ENCODE measurements at places on chromosomes 2 and 18.

- peak overlapping the region; percentile 93 for H3K27ac ChIP-seq
- H3K27me3 ChIP-seq = peaks cover 14% of the 10 kb centered on the region
- peaks cover 51% of the 10 kb centered on the region for H3K36me3 ChIP-seq
- H3K4me3 ChIP-seq = peak overlapping the region; percentile 81
- H3K4me1 ChIP-seq = peaks cover 65% of the 10 kb centered on the region
- DNase-seq = no peak
Measured at GRCh38 chr2:130371723-130372054, 15.8 kb downstream of the PTPN18 start.

- H3K36me3 ChIP-seq = no peaks in the 10 kb centered on the region
- no peak overlapping the region for H3K27ac ChIP-seq
- no peak overlapping the region for H3K4me3 ChIP-seq
- peaks cover 3% of the 10 kb centered on the region for H3K4me1 ChIP-seq
- H3K27me3 ChIP-seq = peaks cover 3% of the 10 kb centered on the region
Measured at GRCh38 chr2:144596073-144596871, 76.4 kb upstream of the ZEB2 start.

GRCh38 chr2:19320813-19321212 is 37.6 kb downstream of the OSR1 start:
- H3K4me1 ChIP-seq = no peaks in the 10 kb centered on the region
- no peak overlapping the region for H3K4me3 ChIP-seq
- H3K36me3 ChIP-seq = no peaks in the 10 kb centered on the region
- no peak overlapping the region for H3K27ac ChIP-seq
- no peaks in the 10 kb centered on the region for H3K27me3 ChIP-seq
- DNase-seq = no peak

DNA sequence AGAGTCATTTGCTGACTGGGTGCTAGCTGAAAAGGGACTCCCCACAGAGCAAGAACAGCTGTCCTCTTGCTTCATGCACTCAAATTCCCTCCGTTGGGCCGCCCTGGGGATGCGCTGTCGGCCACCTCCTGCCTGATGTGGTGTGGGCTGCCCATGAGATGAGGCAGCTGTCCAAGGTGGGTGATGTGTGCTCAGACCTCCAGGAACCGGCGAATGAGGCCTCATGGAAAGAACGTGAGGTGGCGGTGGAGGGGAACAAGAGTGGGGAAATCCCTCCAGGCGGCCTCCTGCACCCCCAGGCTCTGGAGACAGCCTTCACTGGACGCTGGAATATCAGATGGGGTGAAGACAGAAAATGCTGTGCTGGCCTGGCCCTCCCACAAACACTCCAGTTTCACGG is 79.8 kb downstream of the LONRF2 start:
- no peak overlapping the region for H3K4me3 ChIP-seq
- no peaks in the 10 kb centered on the region for H3K36me3 ChIP-seq
- H3K27ac ChIP-seq = no peak overlapping the region
- peaks cover 7% of the 10 kb centered on the region for H3K27me3 ChIP-seq
- no peak for DNase-seq
- H3K4me1 ChIP-seq = no peaks in the 10 kb centered on the region

DNA sequence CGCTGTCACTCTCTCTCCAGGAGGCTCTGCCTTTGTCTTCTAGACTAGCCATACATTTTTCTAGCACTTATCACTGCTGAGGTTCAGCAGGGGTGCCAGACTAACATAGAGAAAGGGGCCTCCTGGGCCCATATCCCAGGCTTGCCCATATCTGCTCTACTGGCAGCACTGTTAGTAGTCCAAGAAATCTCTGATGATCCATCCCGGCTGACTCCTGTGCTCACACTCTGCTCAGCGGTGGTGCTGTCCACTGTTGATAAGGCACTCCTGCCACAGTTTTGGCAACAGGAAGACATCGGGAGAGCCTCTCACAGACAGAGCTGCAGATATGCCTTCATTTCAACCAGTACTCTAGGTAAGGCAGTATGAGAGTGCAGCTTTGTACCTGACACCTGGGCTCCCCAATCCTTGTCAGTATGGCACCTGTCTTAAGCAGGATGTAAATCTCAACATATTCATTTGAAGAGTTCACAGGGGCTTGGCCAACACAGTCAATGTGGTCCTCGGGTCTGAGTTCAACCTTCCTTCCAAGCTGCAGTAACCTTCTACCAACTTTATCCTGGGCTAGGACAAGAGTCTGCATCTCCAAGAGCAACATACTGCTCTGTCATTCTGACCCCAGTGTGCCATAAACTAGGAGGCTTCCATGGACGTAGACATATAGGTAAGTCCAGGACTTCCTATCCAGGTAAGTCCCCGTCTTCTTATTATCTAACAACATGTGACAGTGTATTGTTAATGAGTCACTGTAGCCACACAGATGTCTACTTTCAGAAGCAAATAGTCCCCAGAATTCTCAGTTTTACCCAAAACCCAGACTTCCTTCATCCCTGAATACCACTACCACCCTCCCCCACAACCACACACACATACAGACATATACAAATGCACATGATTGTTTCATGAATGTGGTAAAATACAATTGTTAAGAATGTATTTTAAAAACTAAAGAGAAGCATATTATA is 16.2 kb downstream of the KLF7 start:
- H3K27ac ChIP-seq = no peak overlapping the region
- H3K27me3 ChIP-seq = peaks cover 2% of the 10 kb centered on the region
- no peak overlapping the region for H3K4me3 ChIP-seq
- no peak for DNase-seq
- H3K36me3 ChIP-seq = peaks cover 65% of the 10 kb centered on the region
- H3K4me1 ChIP-seq = peaks cover 62% of the 10 kb centered on the region

DNA sequence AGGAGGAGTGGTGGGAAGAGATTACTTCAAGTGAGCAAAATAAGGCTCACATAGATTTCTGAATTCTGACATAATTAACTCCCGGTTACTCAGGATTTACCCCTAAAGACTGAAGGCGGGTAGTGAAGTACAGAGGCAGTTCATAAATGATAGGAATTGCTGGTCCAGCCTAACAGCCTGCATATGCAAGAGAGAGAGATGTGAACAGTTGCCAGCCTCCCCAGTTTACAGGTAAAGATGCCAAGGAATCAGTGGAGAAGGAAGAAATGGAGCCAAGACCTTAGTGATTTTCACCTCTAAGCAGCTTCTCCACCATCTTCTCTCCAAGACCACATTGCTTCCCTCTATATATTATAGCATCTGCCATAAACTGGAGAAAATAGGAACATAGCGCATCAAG is 91.8 kb upstream of the THUMPD2 start:
- DNase-seq = no peak
- H3K4me1 ChIP-seq = no peaks in the 10 kb centered on the region
- H3K36me3 ChIP-seq = no peaks in the 10 kb centered on the region
- no peak overlapping the region for H3K4me3 ChIP-seq

- peaks cover 14% of the 10 kb centered on the region for H3K27me3 ChIP-seq
- no peaks in the 10 kb centered on the region for H3K36me3 ChIP-seq
- H3K27ac ChIP-seq = no peak overlapping the region
- H3K4me1 ChIP-seq = no peaks in the 10 kb centered on the region
Measured at GRCh38 chr2:208370881-208371633, 35.5 kb upstream of the PTH2R start.

- no peaks in the 10 kb centered on the region for H3K4me1 ChIP-seq
- no peak overlapping the region for H3K27ac ChIP-seq
- H3K27me3 ChIP-seq = no peaks in the 10 kb centered on the region
- H3K36me3 ChIP-seq = no peaks in the 10 kb centered on the region
- DNase-seq = no peak
- H3K4me3 ChIP-seq = no peak overlapping the region
Measured at GRCh38 chr18:45734944-45735343, 11.0 kb downstream of the SLC14A1 start.

GRCh38 chr2:195995499-195995898 is 73.1 kb downstream of the DNAH7 start:
- H3K4me3 ChIP-seq = no peak overlapping the region
- peaks cover 2% of the 10 kb centered on the region for H3K27me3 ChIP-seq
- DNase-seq = no peak

GRCh38 chr2:134911400-134911785 is 7.2 kb upstream of the CCNT2 start:
- no peaks in the 10 kb centered on the region for H3K4me1 ChIP-seq
- no peaks in the 10 kb centered on the region for H3K36me3 ChIP-seq
- H3K27ac ChIP-seq = no peak overlapping the region
- no peak for DNase-seq

DNA sequence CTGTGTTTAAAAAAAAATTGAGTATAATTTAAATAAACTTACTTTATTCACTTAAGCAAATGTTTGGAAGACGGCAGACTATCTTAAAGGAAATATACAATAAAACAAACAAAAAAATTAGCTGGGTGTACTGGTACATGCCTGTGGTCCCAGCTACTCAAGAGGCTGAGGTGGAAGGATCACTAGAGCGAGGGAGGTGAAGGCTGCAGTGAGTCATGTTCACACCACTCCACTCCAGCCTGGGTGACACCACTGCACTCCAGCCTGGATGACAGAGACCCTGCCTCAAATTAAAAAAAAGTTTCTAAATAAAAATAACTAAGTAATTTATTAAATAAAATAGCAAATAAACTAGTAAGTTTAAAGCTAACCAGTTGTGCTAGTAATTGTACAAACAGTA is 7.5 kb downstream of the PUM2 start:
- no peak overlapping the region for H3K4me3 ChIP-seq
- peaks cover 65% of the 10 kb centered on the region for H3K4me1 ChIP-seq
- DNase-seq = no peak
- H3K36me3 ChIP-seq = peaks cover 29% of the 10 kb centered on the region

DNA sequence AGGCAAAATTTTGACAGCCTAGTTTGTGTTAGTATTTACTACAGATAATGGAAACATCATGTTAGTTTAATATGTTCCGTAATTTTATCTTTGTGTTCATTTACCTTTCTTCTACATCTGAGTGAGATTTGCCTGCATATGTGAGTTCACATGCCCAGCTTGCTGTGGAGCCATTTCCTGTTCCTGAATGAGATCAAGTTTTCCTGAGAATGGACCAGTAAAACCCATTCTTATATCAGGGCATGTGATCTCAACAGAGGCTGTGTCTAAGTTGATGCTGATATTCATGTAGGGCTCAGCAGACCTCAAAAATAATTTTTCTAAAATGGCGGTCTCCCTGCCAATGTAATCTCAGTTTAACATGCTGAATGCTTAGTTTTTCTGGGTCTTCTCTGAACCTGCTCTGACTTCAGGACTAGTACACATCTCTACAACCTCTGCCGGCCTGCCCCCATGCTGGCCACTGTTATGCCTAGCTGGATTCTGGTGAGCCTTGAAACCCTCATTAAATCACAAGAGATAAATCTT is 1.0 kb downstream of the IL1A start:
- no peak overlapping the region for H3K27ac ChIP-seq
- DNase-seq = no peak
- peaks cover 7% of the 10 kb centered on the region for H3K4me1 ChIP-seq
- no peak overlapping the region for H3K4me3 ChIP-seq
- peaks cover 32% of the 10 kb centered on the region for H3K27me3 ChIP-seq
- no peaks in the 10 kb centered on the region for H3K36me3 ChIP-seq

DNA sequence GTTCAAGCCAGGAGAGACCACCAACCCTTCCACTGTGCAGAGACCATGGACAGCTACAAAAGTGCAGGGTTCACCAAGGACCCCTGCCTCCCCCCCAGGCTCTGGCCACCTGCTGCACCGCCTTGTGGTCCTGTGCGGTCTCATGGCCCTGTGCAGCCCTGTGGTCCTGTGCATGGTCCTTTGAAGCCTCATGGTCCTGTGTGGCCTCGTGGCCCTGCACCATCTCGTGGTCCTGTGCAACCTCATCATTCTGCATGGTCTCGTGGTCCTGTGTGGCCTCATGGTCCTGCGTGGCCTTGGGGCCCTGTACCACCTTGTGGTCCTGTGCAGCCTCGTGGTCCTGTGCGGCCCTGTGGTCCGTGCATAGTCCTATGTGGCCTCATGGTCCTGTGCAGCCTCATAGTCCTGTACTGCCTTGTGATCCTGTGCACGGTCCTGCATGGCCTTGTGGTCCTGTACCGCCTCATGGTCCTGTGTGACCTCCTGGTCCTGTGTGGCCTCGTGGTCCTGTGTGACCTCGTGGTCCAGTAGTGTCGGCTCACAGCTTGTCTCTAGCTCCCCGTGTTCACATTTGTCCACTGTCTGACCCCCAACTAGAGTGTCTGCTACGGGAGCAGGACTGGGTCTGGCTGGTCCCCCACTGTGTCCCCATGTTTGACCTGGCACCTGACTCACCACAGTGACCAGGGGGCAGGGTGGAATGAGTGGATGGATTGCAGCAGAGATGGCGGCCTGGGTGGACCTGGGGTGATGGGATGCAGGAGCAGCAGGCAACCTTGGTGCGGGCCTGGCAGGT is 20.0 kb upstream of the OTOS start:
- DNase-seq = no peak
- no peaks in the 10 kb centered on the region for H3K27me3 ChIP-seq
- H3K4me3 ChIP-seq = no peak overlapping the region
- no peaks in the 10 kb centered on the region for H3K4me1 ChIP-seq
- H3K36me3 ChIP-seq = no peaks in the 10 kb centered on the region
- H3K27ac ChIP-seq = no peak overlapping the region

DNA sequence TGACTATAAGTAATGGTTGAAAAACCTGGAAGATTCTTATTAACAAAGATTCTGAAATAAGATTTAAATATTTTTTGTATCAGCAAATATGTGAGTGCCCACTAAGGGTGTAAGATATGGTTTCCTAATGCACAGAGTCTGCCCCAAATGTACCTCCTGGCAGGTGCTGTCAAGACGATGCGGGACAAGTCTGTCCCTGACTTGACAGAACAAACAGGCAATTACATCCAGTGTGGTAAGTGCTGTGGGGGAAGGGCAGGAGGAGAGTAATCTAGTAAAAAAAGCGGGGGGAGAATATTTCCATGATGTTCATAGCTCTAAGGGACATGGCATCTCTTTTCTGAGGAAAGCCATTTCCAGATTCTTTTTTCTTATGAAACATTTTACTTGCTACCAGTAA is 127.5 kb downstream of the COL4A4 start:
- no peak overlapping the region for H3K4me3 ChIP-seq
- H3K4me1 ChIP-seq = peaks cover 3% of the 10 kb centered on the region
- H3K36me3 ChIP-seq = no peaks in the 10 kb centered on the region
- DNase-seq = no peak

DNA sequence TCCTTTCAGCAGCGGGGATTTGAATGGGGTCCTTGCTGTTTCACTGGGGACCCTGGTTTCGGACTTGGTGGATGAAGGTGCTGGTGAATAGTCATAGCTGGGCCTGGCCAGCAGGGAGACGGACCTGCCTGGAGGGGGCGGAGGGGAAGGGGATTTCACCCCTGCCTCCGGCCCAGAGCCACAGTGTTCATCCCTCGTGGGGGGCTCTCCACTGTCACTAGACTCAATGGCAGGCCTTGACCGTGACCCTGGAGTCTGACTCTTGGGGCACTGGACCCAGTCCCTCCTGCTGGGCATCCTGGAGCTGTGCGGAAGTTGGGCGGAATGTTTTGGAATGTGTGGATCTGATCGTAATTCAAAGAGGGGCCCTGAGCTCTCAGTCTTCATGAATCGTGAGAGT is 113.9 kb upstream of the LYPD1 start:
- H3K27me3 ChIP-seq = no peaks in the 10 kb centered on the region
- H3K36me3 ChIP-seq = no peaks in the 10 kb centered on the region
- no peak for DNase-seq
- H3K27ac ChIP-seq = no peak overlapping the region
- no peaks in the 10 kb centered on the region for H3K4me1 ChIP-seq

DNA sequence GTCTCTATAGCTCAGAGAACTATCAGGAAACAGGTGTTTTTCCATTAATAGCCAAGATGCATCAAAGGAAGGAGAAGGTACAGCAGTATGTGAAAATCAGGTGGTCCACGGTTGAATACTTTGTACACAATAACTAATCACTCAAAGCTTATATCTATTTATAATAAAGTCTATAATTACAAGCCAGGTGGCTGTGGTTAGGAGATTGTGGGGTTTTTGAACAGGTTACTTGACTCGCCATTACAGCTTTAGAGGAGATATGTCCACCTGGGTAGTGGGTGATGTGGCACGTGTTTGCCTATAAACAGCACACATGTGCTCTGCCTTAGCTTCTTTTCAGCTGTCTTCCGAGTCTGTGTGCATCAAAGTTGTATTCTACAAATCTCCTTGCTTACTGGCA is 892.2 kb upstream of the ZEB2 start:
- H3K36me3 ChIP-seq = peaks cover 16% of the 10 kb centered on the region
- peaks cover 48% of the 10 kb centered on the region for H3K27me3 ChIP-seq
- H3K27ac ChIP-seq = peak overlapping the region; percentile 82

All from activated CD8-positive, alpha-beta T cell treated with anti-CD3 and anti-CD28 coated beads, Interleukin-2, amount 10 ng/mL, durations not matched to agents 7 days and 5 days (primary cell).